Body of pancreas (tissue), 4 donors: ENCODE measurements at places on chromosomes 6 and 20. TPM values are rescaled to one million over a fixed set of nuclear protein-coding genes. Genes with fewer than 3 reads are reported as not detected.

The CTAGE9 gene
- total RNA-seq = 0.66 TPM

The TUBB2B gene
- 10.6 TPM for total RNA-seq

The LTB gene
- not detected for total RNA-seq

The SLC23A2 gene
- total RNA-seq = 12.2 TPM

The RFX6 gene
- 0.66 TPM for total RNA-seq

The WFDC13 gene
- not detected for total RNA-seq

The NUP43 gene
- 8.6 TPM for total RNA-seq

The MYCT1 gene
- total RNA-seq = 4.6 TPM

The C6orf163 gene
- total RNA-seq = 4.9 TPM

The LCA5 gene
- 2.6 TPM for total RNA-seq

The GRM1 gene
- total RNA-seq = under 0.01 TPM

The HEY2 gene
- 2.6 TPM for total RNA-seq

The LY86 gene
- total RNA-seq = 2.3 TPM

The KCNG1 gene
- total RNA-seq = 4.9 TPM

The TGM3 gene
- total RNA-seq = 0.26 TPM
